Activated T-cell treated with anti-CD3 and anti-CD28 coated beads, Interleukin-2, amount 50 U/mL, for 48 hours (primary cell): ENCODE measurements at places on chromosomes 16 and 17.

GRCh38 chr16:54412037-54412436, 125.5 kb upstream of the IRX3 start:
- DNase-seq = no peak

GRCh38 chr17:7323731-7324437, 5.3 kb downstream of the NEURL4 start:
- peak; percentile 82 for DNase-seq

GRCh38 chr17:29141514-29141876, 38.7 kb downstream of the MYO18A start:
- DNase-seq = peak; percentile 44

DNA sequence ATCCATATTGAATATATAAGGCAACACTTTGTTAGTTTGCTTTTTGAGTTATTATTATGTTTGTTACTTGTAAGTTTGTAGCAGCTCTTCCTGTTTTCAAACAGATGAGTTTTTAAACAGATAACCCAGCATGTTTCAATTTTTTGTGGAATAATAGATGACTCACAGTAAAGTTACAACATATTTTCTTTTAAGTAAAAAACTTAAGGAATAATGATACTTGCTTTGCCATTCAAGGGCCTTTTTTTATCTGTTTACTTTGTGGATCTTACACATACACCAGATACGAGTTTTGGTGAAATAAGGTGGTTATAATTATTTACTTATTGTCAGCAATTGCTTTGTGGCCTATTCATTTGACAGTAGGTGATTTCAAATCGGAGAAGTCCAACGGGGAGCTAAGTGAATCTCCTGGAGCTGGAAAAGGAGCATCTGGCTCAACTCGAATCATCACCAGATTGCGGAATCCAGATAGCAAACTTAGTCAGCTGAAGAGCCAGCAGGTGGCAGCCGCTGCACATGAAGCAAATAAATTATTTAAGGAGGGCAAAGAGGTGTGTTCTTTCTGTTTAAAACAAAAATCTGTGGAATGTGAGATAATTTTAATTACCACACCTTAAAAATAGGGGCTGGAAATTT, 66.3 kb downstream of the BPTF start:
- no peak for DNase-seq

- DNase-seq = no peak
Measured at GRCh38 chr16:53506254-53506653, 3.2 kb upstream of the AKTIP start.

- no peak for DNase-seq
Measured at GRCh38 chr16:4649744-4650442, 25.3 kb downstream of the MGRN1 start.

DNA sequence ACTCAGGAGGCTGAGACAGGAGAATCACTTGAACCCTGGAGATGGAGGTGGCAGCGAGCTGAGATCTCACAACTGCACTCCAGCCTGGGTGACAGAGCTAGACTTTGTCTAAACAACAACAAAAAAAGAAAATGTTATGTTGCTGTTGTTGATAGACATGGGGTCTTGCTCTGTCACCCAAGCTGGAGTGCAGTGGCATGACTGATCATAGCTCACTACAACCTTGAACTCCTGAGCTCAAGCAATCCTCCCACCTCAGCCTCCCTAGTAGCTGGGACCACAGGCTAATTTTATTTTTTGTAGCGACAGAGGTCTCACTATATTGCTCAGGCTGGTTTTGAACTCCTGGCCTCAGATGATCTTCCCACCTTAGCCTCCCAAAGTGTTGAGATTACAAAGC, 20.0 kb downstream of the FBXO47 start:
- DNase-seq = no peak

DNA sequence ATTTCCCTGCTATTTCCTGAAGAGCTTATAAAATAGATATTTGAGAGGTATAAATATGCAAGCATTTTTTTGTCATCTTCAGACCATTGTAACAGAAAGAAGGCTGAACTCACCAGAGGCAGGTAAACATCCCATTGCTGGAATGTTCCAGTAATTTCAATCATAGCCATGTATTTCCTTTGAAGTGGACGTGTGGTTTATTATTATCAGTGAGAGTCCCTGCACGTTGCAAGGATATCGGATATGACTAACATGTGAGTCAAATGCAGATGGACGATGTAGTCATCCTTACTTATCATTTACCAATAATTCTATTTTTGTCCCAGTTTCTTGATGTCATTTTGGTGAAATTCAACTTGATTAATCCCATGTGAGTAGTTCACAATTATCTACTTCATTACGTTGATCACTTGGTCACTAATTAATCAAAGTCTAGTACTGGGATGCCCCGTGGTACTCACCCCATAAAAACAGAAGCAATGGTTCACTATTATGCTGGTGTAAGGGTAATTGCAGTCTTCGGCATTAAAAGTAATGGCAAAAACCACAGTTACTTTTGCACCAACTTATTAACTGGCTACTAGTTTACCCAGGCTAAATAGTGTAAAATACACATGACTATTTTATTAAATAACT, 89.5 kb downstream of the VAT1L start:
- no peak for DNase-seq

DNA sequence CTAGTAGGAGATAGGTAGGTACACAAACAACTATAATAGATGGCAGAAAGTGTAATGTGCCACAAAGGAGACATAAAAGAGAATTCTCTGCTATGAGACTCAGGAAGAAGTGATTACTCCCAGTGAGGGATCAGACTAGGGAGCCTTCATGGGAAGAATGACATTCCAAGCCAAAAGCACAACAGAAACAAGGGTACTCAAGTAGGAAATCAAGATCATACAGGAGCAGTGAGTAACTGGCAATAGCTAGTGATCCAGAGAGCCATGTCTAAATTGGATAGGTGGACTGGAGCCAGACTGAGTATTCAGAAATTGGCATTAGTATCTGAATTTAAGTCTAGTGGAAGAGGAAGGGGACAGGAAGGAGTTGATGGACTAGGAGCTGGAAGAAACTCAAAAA, 10.7 kb downstream of the RFFL start:
- no peak for DNase-seq

DNA sequence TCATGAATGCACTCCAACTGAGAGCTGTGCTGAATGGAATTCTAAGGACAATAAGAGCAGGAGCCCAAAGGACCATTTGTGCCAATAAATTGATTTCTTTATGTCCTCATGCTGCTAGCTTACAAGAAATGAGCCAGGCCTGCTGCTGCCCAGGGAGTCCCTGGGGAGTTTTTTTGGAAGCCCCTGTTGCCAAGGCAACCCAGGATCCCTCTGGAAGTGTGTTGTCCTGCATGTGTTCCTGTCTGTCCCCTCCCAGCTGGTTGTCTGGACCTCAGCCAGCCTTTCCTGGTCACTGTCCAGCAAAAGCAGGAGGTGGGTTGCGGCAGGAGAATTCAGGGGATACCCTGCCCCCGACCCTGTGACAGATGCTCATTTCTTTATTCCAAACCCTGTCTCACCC, 51.0 kb upstream of the GPRC5B start:
- no peak for DNase-seq

DNA sequence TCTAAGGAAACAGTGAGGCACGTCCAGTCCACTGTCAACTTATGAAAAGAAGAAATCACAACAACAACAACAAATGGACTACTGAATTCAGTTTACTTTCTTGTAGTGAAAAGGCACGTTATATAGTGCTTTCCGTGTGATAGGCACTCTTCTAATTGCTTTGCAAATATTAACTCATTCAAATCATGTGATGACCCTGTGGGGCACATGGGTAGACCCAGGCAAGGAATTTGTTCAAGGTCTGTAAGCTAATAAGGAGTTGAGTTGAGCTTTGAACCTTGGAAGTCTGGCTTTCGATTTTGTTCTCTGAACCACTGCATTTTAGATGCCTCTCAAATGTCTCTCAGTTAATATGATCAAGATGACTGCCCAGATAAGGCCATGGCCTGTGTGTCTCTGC, 295.1 kb upstream of the RBFOX1 start:
- DNase-seq = no peak

- DNase-seq = no peak
Measured at GRCh38 chr17:38469875-38470274, 41.6 kb downstream of the ARHGAP23 start.

DNA sequence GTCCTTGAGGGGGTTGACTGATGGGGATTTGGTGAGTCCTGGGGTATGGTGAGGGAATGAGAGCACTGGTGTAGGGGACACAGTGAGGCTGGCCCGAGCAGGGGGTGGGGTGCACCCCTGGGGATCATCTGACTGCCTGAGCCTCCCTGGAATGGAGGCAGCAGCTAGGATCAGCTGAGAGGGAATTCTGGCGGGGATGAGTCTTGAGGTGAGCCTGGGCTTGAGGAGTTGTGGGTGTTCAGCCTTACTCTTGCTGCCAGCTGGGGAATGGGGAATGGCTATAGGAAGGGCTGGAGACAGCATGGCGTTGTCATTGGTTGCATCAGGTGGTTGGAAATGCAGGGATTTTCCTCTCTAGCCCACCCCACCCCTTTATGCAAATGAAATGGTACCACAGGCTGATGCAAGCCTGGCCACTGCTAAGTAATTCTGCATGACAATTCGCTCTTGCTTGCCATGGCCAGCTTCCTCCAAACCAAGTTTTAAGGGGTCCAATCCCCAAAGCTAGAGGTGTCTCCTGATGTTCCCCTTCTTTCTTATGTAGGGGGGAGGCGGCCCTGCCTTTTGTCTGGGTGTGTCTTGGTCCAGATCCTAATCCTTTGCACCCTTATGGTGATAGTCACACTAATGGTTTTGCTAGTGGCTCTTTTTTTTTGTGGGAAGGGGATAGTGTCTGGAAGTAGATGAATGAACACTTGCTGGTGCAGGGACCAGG, 7.5 kb downstream of the NFE2L1 start:
- DNase-seq = peak; percentile 58

DNA sequence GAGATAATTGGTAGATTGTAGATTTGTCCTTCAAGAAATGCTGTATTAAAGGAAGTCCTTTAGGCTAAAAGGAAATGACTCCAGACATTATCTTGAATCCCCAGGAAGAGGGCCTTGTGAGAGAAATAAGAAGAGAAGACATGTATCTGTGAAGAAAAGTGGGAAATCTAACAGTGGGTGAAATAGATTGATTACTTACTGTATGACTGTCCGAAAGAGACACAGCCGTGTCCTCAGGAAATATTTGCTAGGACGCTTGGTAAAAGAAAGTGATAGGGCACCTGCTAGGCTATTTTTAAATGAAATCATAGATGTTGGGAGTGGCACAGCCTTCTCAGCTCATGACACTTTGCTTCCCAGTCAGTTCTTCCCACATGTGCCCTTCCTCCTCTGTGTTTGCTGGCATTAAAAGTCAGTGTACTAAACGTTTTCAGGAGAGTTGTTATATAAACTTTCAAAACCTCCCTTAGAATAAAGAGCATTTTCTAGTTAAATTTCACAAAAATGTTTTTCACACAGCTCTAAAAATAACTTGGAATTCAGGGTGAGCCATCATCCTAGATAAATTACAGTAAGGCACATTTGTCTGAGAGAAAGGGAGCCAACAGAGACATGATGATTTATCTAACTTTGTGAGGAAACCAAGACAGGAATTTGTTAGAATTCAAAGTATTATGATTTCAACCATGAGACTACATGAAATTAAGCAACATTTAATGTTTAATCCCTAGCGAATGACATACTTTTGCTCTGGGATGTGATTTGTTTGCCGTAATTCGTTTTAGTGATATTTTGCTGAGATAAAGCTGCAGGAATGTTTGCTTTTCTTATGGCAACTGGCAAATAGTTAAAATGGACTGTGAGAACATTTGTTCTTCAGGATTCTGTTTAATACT, 35.0 kb downstream of the DHRS7B start:
- DNase-seq = no peak

DNA sequence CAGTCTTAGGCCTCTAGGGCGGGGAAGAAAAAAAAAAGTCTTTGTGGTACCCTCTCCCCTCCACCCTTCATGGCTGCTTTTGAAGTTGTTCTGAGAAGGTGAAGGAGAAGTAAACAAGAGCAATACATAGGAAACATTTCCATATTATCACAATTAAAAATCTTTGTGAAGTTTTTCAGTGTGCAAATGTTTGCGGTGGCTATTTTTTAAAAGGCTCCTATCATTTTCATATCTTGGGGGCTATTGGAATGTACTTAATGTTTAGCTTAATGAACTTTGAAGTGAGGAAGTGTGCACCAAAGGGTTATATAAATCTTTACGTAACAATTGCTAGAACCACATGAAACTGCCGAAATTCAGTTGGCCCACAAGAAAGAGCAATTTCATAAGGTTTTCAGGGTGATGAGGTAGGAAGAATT, 7.6 kb downstream of the NOL11 start:
- no peak for DNase-seq

DNA sequence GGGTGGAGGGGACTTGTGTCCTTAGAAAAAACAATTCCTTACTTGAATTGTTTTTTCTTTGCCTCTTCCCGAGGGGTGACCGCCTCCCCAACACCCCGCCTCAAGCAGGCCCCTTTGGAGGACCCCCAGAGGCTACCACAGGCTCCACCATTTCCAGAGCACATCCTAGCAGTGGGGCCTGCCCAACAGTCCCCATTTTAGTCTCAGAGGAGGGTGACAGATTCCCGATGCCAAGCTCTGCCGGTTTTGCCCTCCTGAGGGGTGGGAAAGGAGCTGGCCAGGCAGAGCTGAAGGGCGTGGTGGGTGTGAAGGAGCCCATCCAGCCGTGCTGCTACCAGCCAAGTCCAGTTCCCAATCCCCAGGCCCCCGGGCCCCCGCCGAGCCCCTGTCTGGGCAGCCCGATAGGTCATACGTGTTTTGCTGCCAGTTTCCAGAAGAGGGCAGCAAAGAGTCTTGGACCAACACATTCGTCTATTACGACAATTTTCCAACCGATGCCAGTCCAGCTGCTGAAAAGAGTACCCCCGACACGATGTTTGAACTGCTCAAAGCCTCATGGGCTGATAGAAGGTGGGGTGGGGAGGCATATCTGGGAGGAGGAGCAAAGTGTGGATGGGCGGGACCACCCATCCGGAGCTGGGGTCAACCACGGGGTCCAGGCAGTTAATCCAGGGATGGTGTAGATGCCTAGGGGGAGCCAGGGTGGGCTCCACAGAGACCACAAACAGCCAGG, 18.8 kb upstream of the GAA start:
- peak; percentile 79 for DNase-seq

DNA sequence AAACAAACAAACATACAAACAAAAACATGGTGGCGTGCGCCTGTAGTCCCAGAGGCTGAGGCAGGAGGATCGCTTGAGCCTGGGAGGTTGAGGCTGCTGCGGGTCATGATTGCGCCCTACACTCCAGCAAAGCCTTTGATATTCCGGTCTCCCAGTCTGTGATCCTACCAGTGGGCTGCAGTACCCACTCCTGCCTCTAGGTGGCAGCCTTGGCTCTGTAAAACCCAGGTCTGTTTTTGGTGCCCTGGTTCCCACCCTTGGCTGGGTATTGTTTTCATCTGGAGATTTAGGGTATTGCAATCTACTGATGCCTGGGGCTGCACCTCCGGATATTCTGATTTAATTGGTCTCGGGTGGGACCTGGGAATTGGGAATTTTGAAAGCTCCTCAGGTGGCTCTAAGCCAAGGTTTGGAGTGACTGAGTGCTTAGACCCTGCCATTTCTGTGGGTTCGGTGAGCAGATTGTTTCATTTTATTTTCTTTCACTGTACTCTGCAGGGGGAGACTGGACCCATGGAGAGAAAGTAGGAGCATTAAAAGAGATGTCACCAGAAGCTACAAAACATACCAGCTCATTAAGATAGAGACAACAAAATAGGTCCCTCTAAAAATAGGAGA, 40.5 kb downstream of the MYH3 start:
- peak; percentile 85 for DNase-seq
